ENCODE measurements at places on chromosomes 12 and 14. TPM values are rescaled to one million over a fixed set of nuclear protein-coding genes. Genes with fewer than 3 reads are reported as not detected.

The SERPINA10 gene
- total RNA-seq = not detected

The TRMT5 gene
- total RNA-seq = 13.2 TPM

The GPRC5D gene
- not detected for total RNA-seq

The PZP gene
- total RNA-seq = not detected

The NRL gene
- 1.6 TPM for total RNA-seq

The OTOGL gene
- 0.92 TPM for total RNA-seq

The RNF212B gene
- total RNA-seq = not detected

- H3K4me3 ChIP-seq = no peak overlapping the region
- H3K36me3 ChIP-seq = no peaks in the 10 kb centered on the region
- no peak overlapping the region for H3K27ac ChIP-seq
Measured at GRCh38 chr14:55838529-55839052, 258.6 kb downstream of the KTN1 start.

- no peaks in the 10 kb centered on the region for H3K4me1 ChIP-seq
- DNase-seq = no peak
- H3K36me3 ChIP-seq = no peaks in the 10 kb centered on the region
- no peak overlapping the region for H3K4me3 ChIP-seq
- no peaks in the 10 kb centered on the region for H3K27me3 ChIP-seq
- no peak overlapping the region for H3K27ac ChIP-seq
Measured at GRCh38 chr12:61991661-61992060, 268.5 kb upstream of the USP15 start.

DNA sequence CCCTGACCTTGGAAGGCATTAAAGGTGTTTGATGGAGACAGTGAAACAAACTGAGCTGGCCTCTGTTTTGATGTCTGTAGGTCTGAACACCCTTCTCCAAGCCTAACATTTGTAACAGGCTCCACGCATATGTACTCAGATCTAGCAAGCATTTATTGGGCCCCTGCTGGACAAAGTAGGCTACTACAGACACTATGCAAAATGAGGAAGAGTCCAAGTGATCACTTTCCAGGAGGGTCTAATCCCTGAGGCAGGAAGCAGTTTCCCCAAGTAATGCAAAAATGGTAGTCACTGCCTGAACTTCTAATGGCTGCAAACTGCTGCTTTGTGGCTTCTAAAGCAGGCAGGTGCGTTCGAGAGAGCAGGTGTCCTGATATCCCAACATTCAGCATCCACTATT is 405.8 kb downstream of the MED13L start:
- no peak overlapping the region for H3K4me3 ChIP-seq
- no peaks in the 10 kb centered on the region for H3K4me1 ChIP-seq
- no peak overlapping the region for H3K27ac ChIP-seq
- H3K27me3 ChIP-seq = peaks cover 47% of the 10 kb centered on the region
- H3K36me3 ChIP-seq = no peaks in the 10 kb centered on the region

- H3K27me3 ChIP-seq = peaks cover 1% of the 10 kb centered on the region
- H3K36me3 ChIP-seq = no peaks in the 10 kb centered on the region
- no peak overlapping the region for H3K4me3 ChIP-seq
- H3K4me1 ChIP-seq = peaks cover 5% of the 10 kb centered on the region
- H3K27ac ChIP-seq = no peak overlapping the region
Measured at GRCh38 chr14:34362641-34363251, 99.3 kb downstream of the SPTSSA start.

DNA sequence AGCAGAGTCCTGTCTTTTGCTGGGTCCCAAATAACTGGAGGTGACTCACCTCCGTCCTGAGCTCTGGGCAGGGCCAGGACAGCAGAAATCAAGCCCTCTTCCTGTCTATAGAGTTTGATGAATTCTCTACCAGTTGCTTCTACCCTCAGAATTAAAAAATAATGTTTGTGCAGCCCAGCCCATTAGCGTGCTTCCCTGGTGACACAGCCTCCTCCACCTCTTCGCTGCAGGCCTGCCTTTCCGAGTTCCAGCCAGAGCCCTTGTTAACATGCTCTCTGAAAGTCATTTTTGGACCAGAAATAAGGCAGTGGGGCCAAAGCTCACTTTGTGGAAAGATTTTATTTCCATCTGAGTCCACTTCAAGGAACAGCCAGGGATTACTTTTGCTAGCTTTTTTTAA is 94.0 kb downstream of the TBX5 start:
- no peaks in the 10 kb centered on the region for H3K4me1 ChIP-seq
- H3K36me3 ChIP-seq = no peaks in the 10 kb centered on the region
- no peak overlapping the region for H3K4me3 ChIP-seq
- H3K27ac ChIP-seq = no peak overlapping the region
- H3K27me3 ChIP-seq = no peaks in the 10 kb centered on the region

DNA sequence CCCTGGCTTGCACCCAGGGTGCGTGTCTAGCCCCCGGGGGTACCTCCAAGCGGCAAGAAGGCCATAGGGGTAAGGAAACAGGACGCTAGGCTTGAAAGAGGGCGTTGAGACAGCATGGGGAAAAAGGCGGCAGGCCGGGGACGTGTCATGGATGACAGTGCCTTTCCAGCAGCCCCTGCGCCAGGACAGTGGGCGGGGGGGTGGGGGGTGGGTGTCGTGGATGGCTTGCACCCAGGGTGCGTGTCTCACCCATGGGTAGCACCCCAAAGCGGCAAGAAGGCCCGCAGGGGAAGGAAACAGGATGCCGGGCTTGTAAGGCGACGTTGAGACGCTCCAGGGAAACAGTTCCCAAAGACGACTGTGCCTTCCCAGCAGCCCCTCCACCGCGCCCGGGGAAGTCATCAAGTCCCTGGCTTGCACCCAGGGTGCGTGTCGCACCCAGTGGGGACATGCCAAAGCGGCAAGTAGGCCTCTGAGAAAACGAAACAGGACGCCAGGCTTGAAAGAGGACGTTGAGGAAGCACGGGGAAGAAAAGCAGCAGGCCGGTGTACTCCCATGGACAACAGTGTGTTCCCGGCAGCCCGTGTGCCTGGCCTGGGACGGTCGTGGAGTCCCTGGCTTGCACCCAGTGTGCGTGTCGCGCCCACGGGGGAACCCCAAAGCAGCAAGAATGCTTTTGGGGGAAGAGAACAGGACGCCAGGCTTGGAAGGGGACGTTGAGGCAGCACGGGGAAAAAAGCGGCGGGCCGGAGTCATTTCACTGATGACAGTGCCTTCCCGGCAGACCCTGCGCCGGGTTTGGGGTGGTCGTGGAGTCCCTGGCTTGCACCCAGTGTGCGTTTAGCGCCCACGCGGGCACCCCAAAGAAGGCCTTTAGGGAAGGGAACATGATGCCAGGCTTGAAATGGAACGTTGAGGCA is 163.5 kb upstream of the ALG10B start:
- no peak overlapping the region for H3K4me3 ChIP-seq
- no peaks in the 10 kb centered on the region for H3K27me3 ChIP-seq
- H3K36me3 ChIP-seq = no peaks in the 10 kb centered on the region
- no peaks in the 10 kb centered on the region for H3K4me1 ChIP-seq
- no peak overlapping the region for H3K27ac ChIP-seq
- DNase-seq = no peak

DNA sequence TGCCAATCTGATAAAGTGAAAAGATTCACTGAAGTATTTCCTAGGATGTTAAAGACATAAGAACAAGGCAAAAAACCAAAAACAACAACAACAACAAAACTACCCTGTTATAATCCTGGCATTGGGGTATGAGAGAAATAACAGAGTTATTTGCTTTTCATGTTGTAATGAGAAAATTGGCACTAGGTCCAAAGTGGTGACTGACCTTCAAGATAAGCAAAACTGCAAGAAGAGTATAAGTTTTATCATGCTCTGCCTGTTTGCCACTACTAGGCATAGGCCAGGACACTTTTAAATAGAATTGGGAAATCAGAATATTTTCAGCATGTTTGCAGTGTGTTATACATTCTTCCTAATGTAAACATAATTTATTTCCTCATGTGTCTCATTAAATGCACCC is 140.1 kb upstream of the CPM start:
- H3K4me1 ChIP-seq = no peaks in the 10 kb centered on the region
- H3K36me3 ChIP-seq = no peaks in the 10 kb centered on the region
- no peak overlapping the region for H3K27ac ChIP-seq
- no peak overlapping the region for H3K4me3 ChIP-seq
- H3K27me3 ChIP-seq = peaks cover 13% of the 10 kb centered on the region
- DNase-seq = no peak

GRCh38 chr12:2395354-2395977 is 342.7 kb downstream of the CACNA1C start:
- H3K36me3 ChIP-seq = peaks cover 1% of the 10 kb centered on the region
- no peak overlapping the region for H3K4me3 ChIP-seq
- DNase-seq = no peak
- H3K27ac ChIP-seq = no peak overlapping the region

DNA sequence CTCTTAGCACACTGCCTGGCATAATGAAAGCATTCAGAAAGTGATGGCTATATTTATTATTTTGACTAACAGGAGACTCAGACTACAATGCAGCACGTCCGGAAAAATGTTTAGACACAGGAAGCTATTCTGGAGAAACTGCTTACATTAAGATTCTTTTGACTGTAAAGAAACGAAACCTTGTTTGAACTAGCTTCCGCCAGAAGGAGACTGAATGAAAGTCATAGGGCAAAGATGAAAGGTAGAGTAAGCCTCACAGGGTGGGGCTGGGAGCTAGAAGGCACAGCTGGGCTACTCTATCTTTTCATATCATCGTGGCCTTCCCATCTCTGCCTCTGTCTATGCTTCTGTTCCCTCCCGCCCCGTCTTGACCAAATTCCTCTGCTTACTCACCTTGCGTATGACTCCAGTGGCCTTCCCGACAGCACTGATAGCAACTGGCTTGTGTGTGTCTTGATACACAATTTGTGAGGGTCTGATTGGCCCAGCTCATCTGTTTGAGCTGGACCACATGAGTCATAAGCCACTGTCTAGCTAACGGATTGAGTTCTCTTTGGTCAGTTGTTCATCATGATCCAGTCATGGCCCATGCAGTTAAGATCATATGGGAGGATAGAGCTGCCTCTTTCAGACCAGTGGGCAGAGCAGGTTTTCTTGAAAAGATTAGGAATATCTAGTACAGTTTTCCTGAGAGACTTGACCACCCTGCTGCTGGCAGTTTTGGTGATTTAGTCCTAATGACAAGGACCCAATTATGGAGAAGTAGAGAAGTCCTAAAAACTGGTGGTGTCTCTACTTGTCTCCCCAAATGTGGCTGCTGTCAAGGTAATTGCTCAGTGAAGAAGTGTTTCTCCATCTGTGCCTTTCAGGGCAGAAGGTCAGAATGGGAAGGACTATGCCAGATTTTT is 151.5 kb upstream of the SLC38A2 start:
- no peak for DNase-seq
- H3K4me3 ChIP-seq = peak overlapping the region; percentile 26
- peaks cover 42% of the 10 kb centered on the region for H3K4me1 ChIP-seq
- H3K27me3 ChIP-seq = no peaks in the 10 kb centered on the region
- peak overlapping the region; percentile 75 for H3K27ac ChIP-seq
- peaks cover 4% of the 10 kb centered on the region for H3K36me3 ChIP-seq

GRCh38 chr12:6125310-6125608 is 789 bp upstream of the VWF start:
- H3K4me3 ChIP-seq = no peak overlapping the region
- H3K27ac ChIP-seq = no peak overlapping the region
- DNase-seq = no peak
- peaks cover 2% of the 10 kb centered on the region for H3K27me3 ChIP-seq
- peaks cover 1% of the 10 kb centered on the region for H3K36me3 ChIP-seq

DNA sequence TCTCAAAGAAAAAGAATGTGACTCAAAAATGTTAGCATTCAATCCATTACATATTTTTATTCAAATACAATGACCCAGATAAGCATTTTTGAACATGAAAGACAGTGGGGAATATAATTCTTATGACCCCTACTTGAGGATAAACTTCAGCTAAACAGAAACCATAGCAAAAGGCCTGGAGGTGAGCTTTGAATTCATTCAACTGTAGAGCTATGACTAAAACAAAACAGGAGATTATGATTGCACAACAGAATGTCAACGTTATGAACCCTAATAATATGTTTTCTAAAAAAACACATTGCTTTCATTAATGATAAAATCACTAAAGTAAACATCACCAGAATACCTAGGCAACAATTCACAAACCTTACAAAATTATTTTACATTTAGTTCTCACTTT is 27.8 kb downstream of the EFCAB11 start:
- H3K36me3 ChIP-seq = peaks cover 7% of the 10 kb centered on the region
- no peak for DNase-seq
- no peaks in the 10 kb centered on the region for H3K27me3 ChIP-seq
- H3K4me1 ChIP-seq = peaks cover 50% of the 10 kb centered on the region
- H3K27ac ChIP-seq = no peak overlapping the region

GRCh38 chr14:105476097-105476830 is 1.6 kb downstream of the CRIP2 start:
- peak overlapping the region; percentile 83 for H3K27ac ChIP-seq
- H3K27me3 ChIP-seq = no peaks in the 10 kb centered on the region
- no peak for DNase-seq
- peaks cover 50% of the 10 kb centered on the region for H3K4me1 ChIP-seq

DNA sequence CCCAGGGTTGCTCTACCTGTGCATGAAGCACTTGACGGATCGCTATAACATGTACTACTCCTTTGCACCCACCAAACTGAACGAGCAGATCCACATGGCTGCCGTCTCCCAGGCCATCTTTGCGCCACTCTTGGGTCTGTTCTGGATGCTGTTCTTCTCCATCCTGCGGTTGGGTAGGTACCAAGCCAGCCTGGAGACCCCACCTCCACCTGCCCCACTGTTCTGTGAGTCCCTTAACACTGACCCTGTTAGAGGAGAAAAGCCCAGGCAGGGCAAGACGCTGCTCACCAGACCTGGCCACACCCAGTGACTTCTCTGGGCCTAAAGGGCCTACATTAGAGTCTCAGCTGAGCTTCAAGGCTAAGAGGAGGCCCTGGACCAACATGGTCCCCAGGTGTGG is 21.7 kb downstream of the NGB start:
- peaks cover 1% of the 10 kb centered on the region for H3K27me3 ChIP-seq
- no peaks in the 10 kb centered on the region for H3K4me1 ChIP-seq
- peaks cover 17% of the 10 kb centered on the region for H3K36me3 ChIP-seq
- peak; percentile 59 for DNase-seq
- H3K27ac ChIP-seq = no peak overlapping the region

GRCh38 chr12:633731-634130 is 29.5 kb downstream of the NINJ2 start:
- no peak overlapping the region for H3K4me3 ChIP-seq
- no peaks in the 10 kb centered on the region for H3K27me3 ChIP-seq
- H3K4me1 ChIP-seq = peaks cover 60% of the 10 kb centered on the region

DNA sequence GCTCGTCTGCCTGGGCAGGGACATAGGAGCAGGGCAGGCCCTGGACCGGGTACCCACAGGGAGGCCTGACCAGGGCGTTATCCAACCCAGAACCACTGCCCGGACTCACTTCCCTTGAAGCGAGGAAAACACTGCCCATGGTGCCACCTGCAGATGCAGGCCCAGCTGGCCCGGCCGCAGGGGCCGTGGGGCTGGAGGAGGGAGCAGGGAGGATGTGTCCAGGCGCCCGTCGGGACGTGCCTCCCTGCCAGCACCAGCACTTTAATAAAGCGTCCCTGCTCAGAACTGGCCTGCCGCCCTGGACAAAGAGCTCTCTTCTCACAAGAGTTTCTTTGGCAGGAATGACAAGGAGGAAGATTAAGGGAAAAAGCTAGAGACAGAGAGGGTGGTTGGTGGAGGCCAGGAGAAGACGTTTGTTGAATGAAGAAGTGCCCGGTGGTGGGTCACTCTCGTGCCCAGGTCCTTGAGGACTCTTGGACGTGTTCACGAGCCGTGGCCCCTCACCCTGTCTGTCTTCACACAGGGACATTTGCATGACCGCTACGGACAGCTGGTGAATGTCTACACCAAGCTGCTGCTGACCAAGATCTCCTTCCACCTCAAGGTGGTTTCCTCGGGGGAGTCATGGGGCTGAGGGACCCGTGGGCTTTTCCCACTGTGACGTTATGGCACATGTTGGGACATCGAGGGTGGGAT is 14.2 kb downstream of the HIP1R start:
- H3K27me3 ChIP-seq = no peaks in the 10 kb centered on the region
- peaks cover 2% of the 10 kb centered on the region for H3K36me3 ChIP-seq
- H3K4me1 ChIP-seq = peaks cover 16% of the 10 kb centered on the region

All from chondrocyte (in vitro differentiated cells).